Prostate gland (tissue), 2 donors: ENCODE measurements at places on chromosomes 12 and 14.

DNA sequence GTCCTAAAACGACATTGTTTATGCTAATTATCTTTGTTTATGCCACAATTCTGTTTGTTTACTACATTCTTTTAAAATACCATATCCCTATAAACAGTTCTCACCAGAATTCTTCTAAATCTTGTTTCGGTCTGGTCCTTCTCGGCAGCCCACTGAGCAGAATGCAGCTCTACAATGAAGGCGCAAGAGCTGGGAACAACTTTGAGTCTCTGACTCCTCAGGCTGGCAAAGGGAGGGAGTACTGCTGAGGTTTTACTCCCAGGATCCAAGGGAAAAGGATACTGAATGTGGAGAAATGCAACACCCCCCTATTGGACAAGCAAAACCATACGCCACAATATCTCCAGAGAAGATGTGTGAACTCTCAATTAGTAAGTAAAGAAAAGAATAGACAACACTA lies 5.4 kb downstream of the SOX5 start:
- no peak overlapping the region for H3K4me3 ChIP-seq
- H3K27ac ChIP-seq = no peak overlapping the region
- no peaks in the 10 kb centered on the region for H3K36me3 ChIP-seq
- no peak for DNase-seq

DNA sequence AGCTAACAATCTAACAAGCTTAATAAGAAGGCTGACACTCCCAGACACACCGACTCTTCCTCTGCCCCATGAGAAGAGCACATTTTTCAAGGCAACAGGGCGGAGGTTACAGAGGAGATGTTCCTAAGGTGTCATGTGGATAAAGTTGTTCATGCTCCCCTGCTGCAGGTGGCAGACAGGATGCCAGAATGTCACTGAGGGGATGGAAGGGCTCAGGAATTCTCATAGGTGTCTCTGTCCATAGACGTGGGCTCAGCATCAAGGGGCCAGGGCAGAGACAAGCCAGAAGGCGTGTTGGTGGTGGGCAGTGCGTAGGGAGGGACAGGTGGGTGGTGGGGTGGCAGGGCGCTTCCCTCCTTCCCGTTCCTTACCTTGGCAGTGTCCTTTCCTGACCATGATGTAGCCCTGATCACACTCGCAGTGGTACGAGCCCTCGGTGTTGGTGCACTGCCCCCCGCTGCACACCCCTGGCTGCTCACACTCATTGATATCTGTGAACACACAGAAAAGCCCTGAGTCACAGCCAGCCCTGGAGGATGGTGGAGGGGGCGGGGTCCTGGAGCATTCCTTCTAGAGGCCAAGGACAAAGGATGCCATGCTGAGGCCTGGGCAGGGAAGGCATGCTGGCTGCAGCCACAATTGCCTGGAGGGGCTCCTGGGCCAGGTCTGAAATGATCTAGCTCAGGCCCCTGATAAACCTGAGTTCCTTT lies 23.0 kb downstream of the ISCA2 start:
- H3K4me3 ChIP-seq = no peak overlapping the region
- H3K27ac ChIP-seq = no peak overlapping the region
- no peaks in the 10 kb centered on the region for H3K27me3 ChIP-seq
- peaks cover 4% of the 10 kb centered on the region for H3K36me3 ChIP-seq
- H3K4me1 ChIP-seq = no peaks in the 10 kb centered on the region
- no peak for DNase-seq

DNA sequence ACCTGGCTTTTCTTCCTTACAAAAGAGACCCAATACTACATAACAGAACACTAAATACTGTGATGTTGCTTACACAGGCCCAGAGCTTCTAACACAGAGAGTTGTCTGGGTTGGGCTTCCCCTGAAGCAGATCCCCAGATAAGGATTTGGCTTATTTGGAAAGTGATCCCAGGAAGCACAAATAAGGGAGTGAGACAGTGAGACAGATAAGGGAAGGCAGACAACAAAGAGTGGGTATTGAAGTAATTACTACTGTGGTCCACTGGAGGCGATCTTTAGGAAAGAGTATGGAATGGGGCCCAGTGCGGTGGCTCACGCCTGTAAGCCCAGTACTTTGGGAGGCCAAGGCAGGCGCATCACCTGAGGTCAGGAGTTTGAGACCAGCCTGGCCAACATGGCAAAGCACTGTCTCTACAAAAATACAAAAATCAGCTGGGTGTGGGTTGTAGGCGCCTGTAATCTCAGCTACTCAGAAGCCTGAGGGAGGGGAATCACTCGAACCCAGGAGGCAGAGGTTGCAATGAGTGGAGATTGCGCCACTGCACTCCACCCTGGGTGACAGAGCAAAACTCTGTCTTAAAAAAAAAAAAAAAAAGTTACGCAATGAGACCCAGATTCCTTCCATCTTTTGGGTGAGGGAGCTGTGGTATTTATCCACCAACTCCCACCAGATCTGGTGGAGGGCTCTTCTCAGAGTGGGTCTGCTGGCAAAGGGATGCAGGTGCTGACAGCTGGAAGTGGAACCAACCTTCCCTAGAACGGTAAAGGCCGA lies 10.2 kb upstream of the C12orf43 start:
- H3K27me3 ChIP-seq = no peaks in the 10 kb centered on the region
- no peaks in the 10 kb centered on the region for H3K4me1 ChIP-seq
- no peak for DNase-seq
- no peak overlapping the region for H3K27ac ChIP-seq
- H3K36me3 ChIP-seq = no peaks in the 10 kb centered on the region

DNA sequence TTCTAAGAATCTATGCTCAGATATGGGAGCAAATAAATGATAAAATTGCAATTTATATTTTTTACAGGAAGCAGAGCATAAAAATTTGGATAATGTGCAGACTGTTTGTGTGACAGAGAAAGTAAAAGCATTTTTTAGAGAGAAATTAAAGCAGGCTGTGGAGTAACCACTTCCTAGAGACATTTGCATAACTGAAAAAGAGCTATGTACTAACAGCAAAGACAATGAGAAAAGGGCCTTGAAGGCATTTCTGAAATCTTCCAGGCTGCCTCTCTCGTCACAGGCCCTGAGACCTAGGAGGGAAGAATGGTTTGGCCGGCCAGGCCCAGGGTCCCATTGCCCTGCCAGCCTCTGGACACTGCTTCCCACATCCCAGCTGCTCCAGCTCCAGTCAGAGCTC lies 247.2 kb downstream of the ALX1 start:
- no peaks in the 10 kb centered on the region for H3K4me1 ChIP-seq
- no peak overlapping the region for H3K27ac ChIP-seq
- no peaks in the 10 kb centered on the region for H3K27me3 ChIP-seq
- no peaks in the 10 kb centered on the region for H3K36me3 ChIP-seq
- DNase-seq = no peak

GRCh38 chr12:45553204-45553603 lies 176.3 kb upstream of the ARID2 start:
- no peaks in the 10 kb centered on the region for H3K4me1 ChIP-seq
- H3K27me3 ChIP-seq = no peaks in the 10 kb centered on the region
- H3K36me3 ChIP-seq = no peaks in the 10 kb centered on the region
- no peak overlapping the region for H3K4me3 ChIP-seq
- DNase-seq = no peak

DNA sequence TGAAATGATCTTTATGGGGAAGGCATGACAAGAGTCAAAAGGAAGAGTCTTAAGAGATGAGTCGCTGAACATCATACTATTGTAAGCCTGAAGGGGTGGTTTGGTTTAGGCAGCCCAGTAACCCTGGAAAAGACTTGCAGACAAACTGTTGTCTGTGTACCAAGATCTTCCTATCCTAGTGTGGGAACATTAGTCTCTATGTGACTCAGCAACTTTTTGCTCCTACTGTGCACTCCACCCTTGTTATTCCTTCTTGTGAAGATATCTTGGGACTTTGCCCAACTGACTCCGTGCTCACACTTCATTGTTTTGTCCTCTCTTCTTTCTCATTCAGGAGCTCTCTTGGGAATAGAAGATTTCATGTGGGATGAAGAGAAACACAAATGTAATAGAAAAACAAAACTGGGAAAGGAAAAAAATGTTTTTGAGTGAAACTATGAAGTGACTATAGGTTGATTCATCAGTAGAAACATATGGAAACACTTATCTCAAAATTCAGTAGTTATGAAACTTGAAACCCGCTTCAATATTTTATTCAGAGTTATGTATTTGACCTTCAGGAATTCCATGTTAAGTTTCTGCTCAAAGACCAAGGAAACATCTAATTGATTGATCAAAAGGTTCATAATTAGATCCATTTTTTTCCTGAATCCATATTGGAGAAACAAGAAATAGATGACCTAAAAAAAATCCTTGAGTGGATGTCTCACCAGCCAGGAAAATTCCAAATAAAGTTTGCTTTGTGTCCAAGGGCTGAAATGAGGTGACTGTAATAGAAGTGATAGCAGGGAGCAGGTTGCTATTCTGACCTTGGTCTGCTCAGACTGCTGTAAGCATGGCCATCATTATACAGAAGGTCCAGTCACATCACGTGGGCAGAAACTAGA lies 67.2 kb downstream of the BTG1 start:
- no peaks in the 10 kb centered on the region for H3K4me1 ChIP-seq
- no peak overlapping the region for H3K4me3 ChIP-seq
- no peaks in the 10 kb centered on the region for H3K36me3 ChIP-seq
- H3K27ac ChIP-seq = no peak overlapping the region

GRCh38 chr14:79098324-79098723 lies 928.2 kb downstream of the NRXN3 start:
- H3K27ac ChIP-seq = no peak overlapping the region
- no peaks in the 10 kb centered on the region for H3K27me3 ChIP-seq
- no peaks in the 10 kb centered on the region for H3K36me3 ChIP-seq
- DNase-seq = no peak
- no peaks in the 10 kb centered on the region for H3K4me1 ChIP-seq

DNA sequence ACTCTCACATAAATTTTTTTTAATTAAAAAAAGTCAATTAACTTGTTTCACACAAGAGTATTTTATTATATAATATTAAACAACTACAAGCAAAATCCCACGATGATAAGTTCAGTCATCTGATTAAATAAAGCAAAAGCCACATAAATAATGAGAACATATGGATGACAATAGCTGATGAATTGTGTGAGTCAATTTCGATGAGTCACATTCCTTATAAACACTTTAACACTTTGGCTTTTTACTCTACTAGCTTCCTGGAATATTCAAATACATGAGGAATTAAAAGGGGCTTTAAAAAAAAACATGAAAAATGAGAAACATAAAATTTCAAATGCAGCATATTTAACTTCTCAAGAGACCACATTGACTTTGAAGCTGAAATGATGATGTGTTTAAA lies 95.3 kb downstream of the BCAT1 start:
- H3K36me3 ChIP-seq = no peaks in the 10 kb centered on the region
- H3K27me3 ChIP-seq = no peaks in the 10 kb centered on the region
- H3K4me3 ChIP-seq = no peak overlapping the region
- no peaks in the 10 kb centered on the region for H3K4me1 ChIP-seq

GRCh38 chr14:58882577-58883018 lies 244.8 kb downstream of the DACT1 start:
- H3K4me1 ChIP-seq = no peaks in the 10 kb centered on the region
- no peak for DNase-seq
- no peaks in the 10 kb centered on the region for H3K36me3 ChIP-seq
- no peaks in the 10 kb centered on the region for H3K27me3 ChIP-seq
- H3K4me3 ChIP-seq = no peak overlapping the region
- H3K27ac ChIP-seq = no peak overlapping the region

GRCh38 chr12:110046451-110047187 lies 1.7 kb downstream of the C12orf76 start:
- H3K4me3 ChIP-seq = no peak overlapping the region
- H3K4me1 ChIP-seq = peaks cover 3% of the 10 kb centered on the region
- H3K27me3 ChIP-seq = no peaks in the 10 kb centered on the region
- no peak overlapping the region for H3K27ac ChIP-seq
- H3K36me3 ChIP-seq = no peaks in the 10 kb centered on the region

DNA sequence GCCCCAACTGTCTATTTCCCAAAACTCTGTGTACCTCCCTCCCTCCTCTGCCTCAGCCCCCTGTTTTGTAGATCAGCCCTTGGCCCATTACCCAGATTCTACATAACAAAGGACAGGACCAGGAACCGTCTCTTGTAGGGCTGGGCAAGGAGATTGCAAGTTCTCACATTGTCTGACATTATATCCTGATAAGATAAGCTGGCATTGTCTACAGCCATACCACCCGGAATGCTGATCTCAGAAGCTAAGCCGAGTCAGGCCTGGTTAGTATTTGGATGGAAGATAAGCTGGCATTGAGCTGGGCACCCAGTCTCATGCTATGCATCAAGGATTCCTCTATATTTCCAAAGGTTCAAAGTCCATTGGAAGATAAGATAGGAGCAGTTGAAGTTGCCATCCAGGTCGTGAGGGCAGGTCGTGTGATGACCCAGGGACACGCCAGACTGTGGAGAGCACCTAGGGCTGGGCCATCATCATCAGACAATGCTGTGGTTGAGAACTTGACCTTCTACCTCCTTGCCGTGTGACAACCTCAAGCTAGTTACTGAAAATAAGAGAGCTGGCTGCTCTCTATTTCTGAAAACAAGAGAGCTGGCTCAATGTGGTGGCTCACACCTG lies 29.5 kb downstream of the PHETA1 start:
- DNase-seq = no peak
- H3K27me3 ChIP-seq = no peaks in the 10 kb centered on the region
- H3K4me3 ChIP-seq = no peak overlapping the region
- H3K36me3 ChIP-seq = no peaks in the 10 kb centered on the region
